ENCODE measurements at places on chromosomes 13 and 19.

DNA sequence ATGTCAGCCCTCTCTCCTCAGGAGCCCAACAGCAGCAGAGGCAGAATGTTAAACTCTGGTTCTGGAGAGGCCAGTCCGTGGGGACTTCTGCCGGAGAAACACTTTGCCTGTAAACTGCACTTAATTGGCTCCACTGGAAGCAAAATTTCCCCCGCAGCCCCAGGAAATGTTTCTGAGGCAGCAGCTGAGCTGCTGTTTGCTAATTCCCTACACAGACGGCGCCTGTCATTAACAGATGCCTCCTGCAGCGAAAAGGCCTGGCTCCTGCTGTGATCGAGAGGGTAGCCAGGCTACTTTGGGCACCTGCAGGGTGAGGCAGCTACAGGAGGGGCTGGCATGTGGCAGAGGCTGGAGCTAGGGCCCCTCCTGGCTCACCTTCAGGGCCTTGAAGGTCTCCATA, 5.2 kb upstream of the TM6SF2 start:
- DNase-seq = no peak

DNA sequence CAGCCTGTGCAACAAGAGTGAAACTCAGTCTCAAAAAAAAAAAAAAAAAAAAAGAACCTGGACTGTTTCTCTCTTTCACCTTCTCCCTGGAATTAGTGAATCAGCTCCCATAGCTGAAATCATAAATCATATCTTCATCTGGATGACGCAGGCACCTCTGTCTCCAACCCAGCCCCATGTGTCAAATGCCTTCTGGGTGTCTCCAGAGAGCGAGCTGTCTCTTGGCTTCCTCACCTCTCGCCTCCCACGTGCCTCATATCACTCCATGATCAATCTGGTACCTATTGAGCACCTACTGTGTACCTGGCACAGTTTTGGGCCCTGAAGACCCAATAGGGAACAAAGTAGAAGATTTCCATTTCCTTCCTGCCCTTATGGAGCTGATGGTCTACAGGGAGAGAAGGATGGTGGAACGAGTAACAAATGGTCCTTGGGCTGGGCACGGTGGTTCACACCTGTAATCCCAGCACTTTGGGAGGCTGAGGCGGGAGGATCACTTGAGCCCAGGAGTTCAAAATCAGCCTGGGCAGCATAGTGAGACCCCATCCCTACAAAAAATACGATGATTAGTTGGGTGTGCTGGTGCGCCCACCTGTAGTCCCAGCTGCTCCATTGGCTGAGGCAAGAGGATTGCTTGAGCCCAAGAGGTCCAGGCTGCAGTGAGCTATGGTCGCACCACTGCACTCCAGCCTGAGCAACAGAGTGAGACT, 2.5 kb downstream of the HSD11B1L start:
- no peak for DNase-seq

DNA sequence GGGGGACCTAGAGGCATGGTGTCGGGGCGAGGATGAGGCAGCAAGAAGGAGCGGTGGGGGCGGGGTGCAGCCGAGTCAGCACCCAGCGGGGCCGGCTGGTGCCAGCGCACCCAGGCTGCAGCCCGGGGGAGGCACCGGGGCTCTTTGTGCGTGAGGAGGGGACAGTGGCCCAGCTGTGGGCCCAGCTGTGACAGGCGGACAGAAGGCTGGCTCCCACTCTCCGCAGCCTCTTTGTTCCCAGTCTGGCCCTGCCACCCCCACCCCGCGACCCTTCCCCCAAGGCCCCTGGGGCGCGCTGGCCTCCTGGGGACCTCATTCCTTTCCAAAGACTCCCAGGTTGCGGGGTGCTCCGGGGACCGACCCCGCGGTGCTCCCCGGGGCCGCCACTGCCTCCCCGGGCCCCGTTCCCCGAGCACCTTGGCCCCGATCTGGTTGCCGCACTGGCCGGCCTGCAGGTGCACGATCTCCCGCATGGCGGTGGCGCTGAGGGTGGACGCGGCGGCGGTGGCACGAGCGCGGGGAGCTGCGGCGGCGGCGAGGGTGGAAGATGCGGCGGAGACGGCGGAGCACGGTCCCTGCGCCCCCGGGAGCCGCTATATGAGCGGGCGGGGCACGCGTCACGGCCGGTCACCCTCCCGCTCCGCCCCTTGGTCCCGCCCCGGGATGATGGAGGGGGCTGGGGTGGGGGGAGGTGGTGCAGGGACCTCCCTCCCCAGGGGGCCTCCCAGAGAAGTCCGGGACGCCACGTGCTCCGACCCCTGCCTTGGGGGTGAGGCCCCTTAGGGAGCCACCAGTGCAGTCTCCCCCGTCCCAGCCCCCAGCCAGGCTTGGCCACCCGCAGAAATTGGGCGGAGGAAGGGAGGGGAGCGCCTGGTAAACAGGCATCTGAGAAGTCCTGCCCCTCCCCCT, at the start of gene TUBB4A:
TUBB4A (minus strand) TSS at position 570 of the 909 bp plus-strand sequence; CDS start at position 473, 97 bp downstream.
- peak; percentile 25 for DNase-seq

DNA sequence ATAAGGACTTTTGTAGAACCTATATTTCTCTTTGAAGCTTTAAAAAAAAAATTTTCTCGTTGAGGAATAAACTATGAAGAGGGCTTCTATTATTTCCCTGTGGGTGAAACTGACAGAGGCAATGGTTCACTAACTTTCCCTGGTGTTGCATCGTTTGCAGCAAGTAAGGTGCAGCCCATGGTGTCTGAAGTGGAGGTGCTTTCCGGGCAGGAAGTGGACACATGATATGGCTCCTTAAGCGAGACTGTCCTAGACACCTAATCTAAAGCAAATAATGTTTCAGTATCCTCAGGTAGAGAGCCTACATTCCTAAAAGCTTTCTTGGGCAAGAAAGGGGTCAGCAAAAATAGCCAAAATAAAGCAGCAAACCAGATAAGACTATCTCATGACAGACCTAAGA, 437.6 kb upstream of the ARGLU1 start:
- DNase-seq = peak; percentile 51

- DNase-seq = peak; percentile 5
Observed at GRCh38 chr13:110017379-110017778, 231.0 kb upstream of the IRS2 start.

GRCh38 chr13:31369213-31369612, 169.4 kb downstream of the B3GLCT start:
- DNase-seq = no peak

DNA sequence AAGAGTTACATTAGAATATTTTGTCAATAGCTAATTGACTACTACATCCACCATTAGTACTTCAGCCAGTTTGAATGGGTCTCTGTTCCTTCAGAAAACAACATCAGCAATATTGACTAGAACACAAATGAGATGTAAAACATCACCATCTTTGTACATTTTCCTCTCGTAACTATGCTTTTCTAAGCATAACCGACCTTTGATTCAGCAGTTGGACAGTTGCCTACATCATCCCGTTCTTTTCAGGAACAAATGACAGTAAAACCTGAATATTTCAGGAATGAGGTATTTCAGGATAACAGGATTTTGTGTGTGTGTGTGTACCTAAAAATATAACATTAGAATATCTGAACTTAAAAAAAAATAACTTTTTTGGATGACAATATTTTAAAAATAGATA, 60.9 kb downstream of the STARD13 start:
- no peak for DNase-seq

- DNase-seq = no peak
Observed at GRCh38 chr13:109595471-109595870, 190.9 kb downstream of the IRS2 start.

DNA sequence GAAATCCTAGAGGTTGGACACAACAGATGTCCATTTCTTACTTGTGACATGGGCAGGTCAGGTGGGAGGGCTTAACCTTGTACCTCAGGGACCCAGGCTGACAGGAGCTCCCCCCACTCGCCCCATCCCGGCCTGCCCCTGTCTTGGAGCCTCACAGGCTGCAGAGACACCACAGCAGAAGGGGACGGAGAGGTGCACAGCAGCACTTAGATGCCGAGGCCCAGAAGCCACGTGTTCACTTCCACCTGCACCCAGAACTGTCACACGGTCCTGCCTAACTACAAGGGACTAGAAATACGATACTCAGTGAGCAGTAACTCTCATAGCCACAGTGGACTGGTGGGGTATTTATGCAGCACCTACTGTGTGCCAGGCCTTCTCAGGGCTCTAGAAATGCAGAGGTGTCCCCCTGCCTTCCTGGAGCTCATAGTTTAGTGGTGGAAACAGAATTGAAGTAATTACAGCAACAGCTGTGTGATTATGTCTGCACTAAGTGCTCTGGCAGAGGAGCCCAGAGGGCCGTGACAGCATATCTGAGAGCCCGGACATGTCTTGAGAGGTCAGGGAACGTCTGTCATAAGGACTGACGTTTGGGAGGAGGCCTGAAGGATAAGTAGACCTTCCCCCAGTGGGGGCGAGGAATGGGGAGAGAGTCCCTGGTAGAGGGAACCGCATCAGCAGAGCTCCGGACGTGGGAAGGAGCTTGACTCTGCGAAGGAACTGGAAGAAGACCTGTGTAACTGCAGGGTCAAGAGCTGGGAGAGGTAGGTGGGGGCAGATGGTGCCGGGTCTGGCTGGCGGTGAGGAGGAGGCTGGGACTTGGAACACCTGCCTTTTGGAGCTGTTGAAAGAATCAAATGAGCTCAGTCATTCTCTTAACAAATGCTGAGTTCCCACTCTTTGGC, 130.0 kb downstream of the SIPA1L3 start:
- no peak for DNase-seq

DNA sequence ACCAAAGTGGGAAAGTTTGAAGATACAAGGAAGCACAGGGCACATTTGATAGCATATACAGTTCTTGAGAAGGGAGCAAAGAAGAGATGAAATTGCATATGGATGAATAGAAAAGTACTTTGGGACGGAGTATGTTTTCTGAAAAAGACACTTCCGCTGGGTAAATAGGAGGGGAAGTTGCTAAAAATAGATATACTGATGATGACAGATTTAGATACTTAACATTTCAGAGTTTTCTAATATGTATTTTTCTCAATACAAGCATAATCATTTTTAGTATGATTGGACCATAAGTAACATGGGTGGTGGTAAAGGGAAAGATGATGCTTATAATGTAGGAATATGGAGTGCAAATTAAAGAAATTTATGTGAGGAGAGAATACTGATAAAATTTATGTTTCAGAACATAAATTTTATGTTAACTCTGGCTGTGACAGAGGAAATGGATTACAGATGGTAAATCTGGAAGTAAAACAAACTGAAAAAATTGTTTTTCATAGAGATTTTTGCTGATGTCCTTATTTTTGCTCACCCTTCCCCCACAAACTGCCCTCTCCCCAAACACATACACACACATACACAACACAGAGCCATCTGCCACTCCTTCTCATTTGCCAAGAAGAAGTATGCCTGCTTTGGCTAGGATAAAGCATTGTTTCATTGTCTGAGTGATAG, 583.9 kb upstream of the MIR17HG start:
- DNase-seq = no peak

DNA sequence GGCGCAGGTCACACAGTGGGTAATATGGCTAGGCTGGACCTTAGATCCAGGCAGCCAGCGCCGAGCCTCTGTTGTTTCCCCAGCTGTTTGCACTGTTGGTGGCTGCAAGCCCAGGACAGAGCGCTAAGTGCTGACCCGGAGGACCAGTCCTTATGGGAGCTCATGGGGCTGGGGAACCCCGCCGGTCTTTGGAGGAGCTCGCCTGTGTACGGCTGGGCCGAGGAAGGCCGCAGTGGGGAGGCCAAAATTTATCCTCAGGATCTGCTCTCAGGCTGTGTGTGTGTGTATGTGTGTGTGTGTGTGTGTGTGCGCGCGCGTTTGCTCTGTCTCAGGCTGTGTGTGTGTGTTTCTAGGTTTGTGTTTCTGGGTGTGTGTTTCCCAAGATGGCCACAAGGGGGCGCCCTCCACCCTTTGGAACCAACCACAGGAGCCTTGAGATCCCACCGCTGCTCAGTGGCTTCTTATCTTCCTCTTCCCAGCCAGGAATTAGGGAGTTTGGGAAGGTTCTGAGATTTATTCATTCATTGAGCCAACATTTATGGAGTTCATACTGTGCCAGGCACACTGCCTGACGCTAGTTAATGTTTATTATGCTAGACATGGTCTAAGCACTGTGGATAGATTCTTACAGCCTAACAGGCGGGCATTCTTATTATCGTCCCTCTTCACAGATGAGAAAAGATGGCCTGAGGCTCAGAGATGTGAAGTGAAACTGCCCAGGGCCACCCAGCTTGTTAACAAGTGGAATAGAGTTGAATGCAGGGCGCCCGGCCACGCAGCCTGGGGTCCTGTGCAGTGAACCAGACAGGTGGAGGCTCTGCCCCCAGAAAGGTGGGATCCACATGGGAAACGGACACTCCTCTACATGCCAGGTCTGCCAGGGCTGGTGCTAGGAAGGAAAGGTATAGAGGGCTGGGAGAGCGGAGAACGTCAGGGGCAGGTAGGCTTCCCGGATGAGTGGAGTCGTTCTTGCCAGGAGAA, 13.0 kb downstream of the PGLYRP1 start:
- DNase-seq = peak; percentile 80

- no peak for DNase-seq
Observed at GRCh38 chr13:113875837-113876281, 12.0 kb upstream of the GAS6 start.

DNA sequence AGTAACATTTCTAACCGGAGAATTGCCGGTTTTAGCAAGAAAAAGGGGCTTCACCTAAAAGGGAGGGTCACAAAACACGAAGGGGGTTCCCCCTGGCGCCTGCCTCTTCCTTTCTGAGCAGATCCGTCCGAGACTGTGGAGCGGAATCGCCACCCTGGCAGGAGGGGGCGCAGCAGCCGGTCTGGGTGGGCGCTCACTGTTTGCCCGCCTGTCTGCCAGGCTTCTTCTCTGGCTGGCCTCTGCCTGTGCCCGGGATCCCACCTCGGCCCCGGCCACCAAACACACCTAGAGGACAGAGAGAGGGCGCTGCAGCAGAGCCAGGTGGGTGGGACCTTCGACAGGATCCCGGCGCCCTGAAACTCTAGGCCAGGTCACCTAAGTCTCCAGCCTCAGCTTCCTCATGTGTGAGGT, 15.6 kb downstream of the LSM4 start:
- DNase-seq = no peak

- DNase-seq = no peak
Observed at GRCh38 chr13:65336087-65336749, 1893.9 kb downstream of the PCDH9 start.

DNA sequence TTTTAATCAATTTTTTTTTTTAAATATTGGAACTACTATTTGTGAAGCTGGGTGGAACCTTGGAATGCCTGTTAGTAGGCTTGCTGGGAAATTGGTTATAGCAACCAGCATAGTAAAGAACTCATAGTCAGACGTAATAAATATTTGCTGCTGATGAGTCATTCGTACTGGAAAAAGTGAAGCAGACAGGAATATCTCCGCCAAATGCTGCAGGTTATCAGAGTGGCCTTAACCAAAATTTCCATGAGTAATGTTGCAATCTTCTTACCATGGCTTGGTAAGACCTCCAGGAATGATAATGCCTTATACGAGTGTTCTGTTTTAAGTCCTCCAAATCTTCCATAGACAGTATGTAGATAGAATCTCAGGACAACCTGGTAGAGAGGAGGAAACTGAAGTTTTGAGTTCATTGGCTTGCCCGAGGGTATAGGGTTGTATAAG, 34.2 kb downstream of the MBNL2 start:
- peak; percentile 51 for DNase-seq

Measured in DMS53 (cell line).